ENCODE measurements at places on chromosomes 2 and 18. TPM values are rescaled to one million over a fixed set of nuclear protein-coding genes. Genes with fewer than 3 reads are reported as not detected.
A peak's percentile ranks its signal among the peaks of the same experiment; 100 is the strongest.

DNA sequence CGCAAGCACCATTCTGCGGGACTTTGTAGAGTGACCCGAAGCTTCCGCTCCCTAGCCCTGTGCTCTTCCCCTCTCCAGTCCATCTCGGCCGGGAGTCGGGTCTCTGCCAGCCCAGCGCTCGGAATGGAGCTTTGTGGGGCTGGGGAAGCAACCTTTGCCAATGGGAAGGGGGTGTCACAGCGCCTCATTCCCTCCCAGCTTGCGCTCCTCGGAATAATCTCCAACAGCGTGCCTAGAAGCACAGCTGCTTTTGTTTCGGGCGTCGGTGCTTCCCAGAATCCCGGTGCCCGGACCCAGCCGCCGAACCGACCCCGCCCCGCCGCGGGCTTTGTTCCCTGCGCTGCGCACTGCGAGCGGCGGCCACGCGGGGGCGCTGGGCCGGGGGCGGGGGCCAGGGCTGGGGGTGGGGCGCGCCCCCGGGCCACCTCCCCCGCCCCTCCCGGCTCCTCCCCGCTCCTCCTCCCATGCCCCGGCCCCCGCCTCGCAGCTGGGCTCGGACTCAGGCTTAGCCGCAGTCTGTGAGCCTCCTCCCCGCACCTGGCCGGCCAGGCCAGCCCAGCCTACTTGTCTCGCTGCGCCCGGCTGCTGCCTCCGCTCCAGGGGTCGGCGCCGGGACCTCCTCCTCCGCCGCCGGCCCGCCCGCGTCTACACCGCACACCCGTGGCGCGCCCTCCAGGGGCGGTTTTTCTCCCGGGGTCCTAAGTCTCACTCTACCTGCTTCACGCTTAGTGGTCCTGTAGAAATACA lies 77.7 kb upstream of the SMAD2 start:
- DNase-seq, result no peak

- DNase-seq, result no peak
Measured at GRCh38 chr2:57314682-57315081, 731.9 kb upstream of the VRK2 start.

DNA sequence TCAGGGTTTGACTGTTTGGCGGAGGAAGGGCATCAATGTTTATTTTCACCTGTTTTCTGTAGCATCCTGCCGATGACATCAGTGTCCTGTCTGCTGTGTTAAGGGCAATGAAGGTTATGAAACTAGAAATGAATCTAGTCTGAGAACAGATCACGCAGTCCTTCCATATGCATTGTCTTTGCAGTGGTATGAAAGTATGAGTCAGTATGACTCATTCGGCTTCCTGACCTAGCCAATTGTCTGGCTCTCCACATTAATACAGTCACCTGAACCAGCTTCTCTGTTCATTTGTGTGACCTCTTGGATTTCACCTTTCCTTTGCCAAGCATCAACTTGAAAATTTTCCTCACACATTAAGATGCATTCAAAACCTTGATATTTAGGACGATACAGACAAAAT lies 353.8 kb downstream of the RND3 start:
- peak; percentile 97 for DNase-seq

DNA sequence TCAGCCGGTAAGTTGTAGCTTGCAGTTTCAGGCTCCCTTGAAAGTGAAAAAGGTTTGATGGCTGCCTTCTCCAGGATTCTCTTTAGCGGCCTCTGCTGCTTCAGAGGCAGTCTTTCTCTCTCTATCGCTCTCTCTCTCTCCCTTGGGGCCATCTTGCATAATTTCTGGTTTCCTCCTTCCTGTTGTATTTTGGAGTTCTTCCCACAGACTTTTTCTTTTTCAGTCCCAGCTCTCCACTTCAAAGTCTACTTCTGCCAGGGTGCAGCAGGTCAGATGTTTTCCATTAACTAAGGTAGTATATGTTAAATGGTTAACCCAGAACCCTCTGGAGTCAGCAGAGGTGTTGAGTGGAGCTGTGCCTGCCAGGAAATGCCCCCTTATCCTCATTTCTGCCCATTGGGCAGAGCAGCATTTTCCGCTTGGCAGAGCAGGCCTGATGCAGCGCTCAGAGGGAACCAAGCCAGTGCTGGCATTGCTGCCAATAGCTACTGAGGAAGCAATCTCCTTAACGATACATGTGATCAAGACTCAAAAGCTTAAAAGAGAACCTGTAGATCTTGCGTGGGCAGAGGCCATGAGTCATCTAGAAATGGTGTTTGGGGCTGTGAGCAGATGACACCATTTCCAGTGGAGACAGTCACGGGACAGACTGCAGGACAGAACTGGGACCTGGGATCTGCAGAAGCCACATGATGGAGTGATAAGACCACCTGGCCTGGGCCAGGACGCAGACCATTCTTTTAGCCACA lies 20.8 kb downstream of the DBI start:
- DNase-seq, result peak; percentile 91

DNA sequence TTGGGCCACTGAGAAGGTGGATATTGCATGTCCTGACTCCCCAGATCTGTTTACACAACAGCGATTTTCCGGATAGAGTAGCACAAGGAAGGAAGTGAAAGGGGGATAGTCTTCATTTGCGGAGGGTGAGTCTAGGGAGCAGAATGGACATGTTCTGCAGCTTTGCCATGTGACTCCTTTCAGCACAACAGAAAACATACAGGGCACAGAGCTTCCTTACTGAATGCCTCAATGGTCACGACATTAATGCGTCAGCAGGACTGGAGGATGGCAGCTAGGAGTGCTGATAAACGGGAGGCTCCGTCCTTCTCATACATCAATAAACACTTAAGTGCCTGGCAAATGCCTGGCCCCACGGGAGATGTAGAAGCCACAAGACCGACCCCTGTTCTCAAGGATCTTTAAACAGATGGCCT lies 163.0 kb downstream of the FAM210A start:
- DNase-seq, result no peak

DNA sequence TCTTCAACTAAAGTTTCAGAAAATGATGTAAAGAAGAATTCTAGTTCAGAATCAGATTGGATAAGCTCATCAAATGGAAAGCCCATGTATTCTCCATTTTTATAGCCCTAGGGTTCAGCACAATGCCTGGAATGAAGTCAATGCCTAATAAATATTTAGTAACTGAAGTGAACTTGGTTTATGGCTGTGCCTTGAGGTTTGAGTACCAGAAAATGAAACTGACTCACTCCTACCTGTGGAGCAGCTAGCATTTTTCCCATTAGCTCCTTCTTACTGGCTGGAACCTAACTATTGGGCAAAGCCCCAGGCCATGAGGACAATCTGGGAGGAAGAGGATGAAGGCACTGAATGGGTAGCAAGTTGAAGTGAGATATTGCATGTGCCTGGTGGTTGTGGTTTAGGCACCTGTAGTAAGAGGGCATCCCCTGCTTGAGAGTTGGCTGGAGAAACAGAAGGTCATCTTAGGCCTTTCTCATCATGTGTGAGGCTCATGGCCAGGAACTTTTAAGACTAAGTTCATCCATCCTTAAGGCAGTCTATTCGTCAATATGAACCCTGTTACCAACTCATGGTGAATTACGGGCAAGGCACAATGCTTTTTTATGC lies 85.0 kb upstream of the LYPD1 start:
- no peak for DNase-seq

DNA sequence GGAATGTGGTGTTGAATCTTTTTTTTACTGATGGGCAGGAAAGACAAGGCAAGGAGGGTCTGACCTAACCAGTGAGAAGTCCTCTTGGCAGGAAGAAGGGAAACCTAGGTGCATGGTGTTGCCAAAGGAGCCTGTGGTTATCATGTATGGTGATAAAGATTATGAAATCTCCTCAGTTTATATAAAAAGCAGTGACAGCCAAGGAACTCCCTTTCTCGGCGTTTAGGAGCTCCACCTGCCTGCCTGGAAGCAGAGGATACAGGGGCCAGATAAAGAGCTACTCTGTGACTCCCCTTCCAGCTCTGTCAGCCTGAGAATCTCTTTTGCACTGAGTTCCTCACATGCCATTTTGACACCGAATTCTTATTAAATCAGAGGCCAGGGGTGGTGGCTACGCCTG lies 26.1 kb downstream of the COLEC12 start:
- DNase-seq, result no peak

DNA sequence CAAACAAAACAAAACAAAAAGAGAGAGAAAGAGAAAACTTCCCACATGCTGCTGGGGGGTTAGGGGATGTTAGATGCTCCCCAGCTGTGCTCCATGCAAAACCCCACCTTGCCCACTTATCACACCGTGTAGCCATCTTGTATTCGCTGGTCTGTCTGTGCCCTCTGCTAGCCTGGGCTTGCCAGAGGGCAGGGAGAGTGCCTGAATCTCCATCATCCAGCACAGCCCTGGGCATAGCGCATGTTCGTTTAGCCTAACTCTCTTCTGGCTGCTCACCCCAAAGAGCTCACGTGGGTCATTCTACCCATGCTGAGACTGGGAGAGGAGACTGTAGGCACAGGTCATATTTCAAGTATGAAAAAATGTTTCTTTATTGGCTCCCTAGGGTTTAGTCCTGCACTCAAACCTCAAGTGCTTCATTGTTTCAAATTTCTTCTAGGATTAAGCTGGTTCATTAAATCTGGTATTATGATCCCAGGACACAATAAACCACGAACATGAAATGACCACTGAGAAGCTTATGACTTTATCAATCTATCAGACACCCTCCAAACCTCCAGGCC lies 100.5 kb downstream of the KCNF1 start:
- DNase-seq, result no peak

DNA sequence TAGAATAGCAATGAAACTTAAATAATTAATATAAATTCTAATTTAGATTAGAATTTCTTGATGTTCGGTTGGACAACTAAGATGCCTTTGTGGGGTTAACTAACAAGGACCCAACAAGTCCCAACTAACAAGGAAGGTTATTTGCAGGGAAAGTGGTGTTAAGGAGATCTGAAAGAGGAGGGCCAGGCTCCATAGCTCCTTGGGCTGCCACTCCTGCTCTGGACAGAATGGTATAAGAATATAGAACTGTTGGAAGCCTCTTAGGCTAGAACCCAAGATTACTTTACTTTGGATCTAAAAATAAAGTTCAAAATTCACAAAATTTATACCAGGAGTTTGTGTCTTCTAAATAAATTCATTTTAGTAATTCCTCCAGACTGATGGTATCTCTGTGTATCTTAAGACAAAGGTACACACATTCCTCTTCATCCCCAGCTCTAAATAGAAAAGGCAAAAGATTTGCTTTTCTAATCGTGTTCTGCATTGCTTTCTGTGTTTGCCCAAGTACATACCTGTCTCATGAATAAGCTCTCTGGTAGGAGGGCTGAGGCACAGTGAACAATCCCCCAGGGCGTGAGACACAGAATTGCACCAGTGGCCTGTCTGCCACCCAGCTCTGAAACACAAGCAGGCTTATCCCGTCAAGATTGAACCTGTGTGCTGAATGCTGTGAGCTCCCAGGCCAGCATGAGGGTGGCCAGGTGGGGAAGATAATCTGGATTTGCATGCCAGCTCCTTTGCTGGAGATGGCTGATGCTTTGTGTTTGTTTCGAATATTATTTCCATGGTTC lies 176.0 kb downstream of the ACKR3 start:
- DNase-seq, result peak; percentile 83

GRCh38 chr2:188977317-188977716 lies 3.1 kb downstream of the COL3A1 start:
- DNase-seq, result no peak

- no peak for DNase-seq
Measured at GRCh38 chr2:191818725-191819350, 28.1 kb downstream of the CAVIN2 start.

GRCh38 chr2:129483366-129483765 lies 496.1 kb upstream of the RAB6C start:
- DNase-seq, result no peak

GRCh38 chr2:201116959-201117734 lies 1.2 kb downstream of the CFLAR start:
- no peak for DNase-seq

- no peak for DNase-seq
Measured at GRCh38 chr2:31163011-31163539, 24.8 kb upstream of the GALNT14 start.

DNA sequence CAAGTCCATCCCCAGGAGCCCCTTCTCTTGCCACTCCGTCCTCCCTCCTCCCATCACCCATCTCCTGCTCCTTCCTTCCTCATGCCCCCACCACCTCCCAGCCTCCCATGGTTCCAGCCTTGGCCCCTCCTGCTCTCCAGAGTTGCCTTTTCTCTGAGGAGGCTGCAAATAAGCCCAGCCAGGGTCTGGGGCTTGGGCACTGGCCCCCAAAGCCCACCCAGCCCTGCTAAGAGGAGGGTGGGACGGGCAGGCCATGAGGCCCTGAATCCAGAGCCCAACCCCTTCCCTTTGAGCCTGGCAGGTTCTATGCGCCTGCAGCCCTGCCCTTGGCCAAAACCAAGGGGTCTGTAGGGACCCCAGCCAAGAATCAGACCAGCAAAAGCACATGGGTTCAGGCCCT lies 71.6 kb downstream of the STPG4 start:
- DNase-seq, result no peak

DNA sequence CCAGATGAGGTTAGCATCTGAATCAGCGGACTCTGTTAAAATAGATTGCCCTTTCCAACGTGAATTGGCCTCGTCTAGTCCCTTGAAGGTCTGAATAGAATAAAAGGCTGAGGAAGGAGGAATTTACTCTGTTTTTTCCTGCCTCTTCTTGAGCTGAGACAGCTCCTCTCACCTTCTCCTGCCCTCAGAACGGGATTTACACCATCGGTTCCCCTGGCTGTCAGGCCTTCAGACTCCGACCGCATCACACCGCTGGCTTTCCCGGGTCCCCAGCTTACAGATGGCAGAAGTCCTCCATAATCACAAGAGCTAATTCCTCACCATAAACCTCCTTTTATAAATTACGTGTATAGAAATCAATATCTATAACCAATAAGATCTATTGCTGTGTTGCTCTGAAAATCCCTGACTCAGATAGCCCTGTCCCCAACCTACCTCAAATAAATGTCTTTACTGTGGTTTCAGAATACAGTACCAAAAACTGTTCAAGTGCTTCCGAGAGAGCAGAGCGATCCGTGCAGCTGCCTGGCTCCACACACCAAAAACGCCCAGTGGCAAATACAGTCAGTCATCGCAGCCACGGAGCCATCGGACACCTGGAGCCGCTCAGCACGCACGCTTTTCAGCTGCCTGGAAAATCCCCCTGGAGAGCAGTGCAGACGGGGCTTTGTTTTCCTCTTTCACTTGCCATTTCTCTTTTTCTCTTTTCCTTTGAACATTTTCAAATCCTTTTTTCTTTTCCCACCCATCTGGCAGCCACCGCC lies 196.9 kb downstream of the NRP2 start:
- no peak for DNase-seq

DNA sequence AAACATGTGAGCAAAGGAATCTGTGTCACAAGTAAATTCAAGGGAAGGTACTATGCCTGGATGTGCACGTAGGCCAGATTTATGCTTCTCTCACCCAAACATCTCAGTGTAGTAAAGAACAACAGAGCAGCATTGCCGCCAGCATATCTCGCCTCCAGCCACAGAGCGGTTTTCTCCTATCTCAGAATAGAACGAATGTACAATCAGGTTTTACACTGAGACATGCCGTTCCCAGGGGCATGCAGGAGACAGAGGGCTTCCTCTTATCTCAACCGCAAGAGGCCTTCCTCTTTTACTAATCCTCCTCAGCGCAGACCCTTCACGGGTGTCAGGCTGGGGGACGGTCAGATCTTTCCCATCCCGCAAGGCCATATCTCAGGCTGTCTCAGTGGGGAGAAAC lies 175.3 kb downstream of the RPIA start:
- DNase-seq, result no peak

KCNS3 gene
- 8.9 TPM for total RNA-seq

LYG2 gene
- total RNA-seq, result not detected

CD302 gene
- 0.92 TPM for total RNA-seq

TCF7L1 gene
- 4.3 TPM for total RNA-seq

ABCB11 gene
- not detected for total RNA-seq

SLC14A1 gene
- not detected for total RNA-seq

KCNF1 gene
- 3.1 TPM for total RNA-seq

NTSR2 gene
- not detected for total RNA-seq

GIGYF2 gene
- 46.7 TPM for total RNA-seq

RAB6D gene
- 0.27 TPM for total RNA-seq

ANKAR gene
- 3.3 TPM for total RNA-seq

CD207 gene
- not detected for total RNA-seq

All from kidney epithelial cell (primary cell).